Peyer's patch (tissue), 4 donors: ENCODE measurements at places on chromosomes 12 and 14. TPM values are rescaled to one million over a fixed set of nuclear protein-coding genes. Genes with fewer than 3 reads are reported as not detected.

DBX2 gene
- total RNA-seq, result not detected

- no peak for DNase-seq
- H3K4me1 ChIP-seq, result peaks cover 13% of the 10 kb centered on the region
- H3K27ac ChIP-seq, result no peak overlapping the region
These were observed 54.4 kb upstream of the KCNA1 start for GRCh38 chr12:4855121-4855924.

- H3K27ac ChIP-seq, result no peak overlapping the region
- no peaks in the 10 kb centered on the region for H3K27me3 ChIP-seq
- H3K36me3 ChIP-seq, result no peaks in the 10 kb centered on the region
- no peak for DNase-seq
- no peak overlapping the region for H3K4me3 ChIP-seq
- H3K4me1 ChIP-seq, result no peaks in the 10 kb centered on the region
These were observed 1487.0 kb upstream of the FLRT2 start for GRCh38 chr14:84042992-84043391.

- H3K4me3 ChIP-seq, result no peak overlapping the region
- no peaks in the 10 kb centered on the region for H3K27me3 ChIP-seq
- H3K27ac ChIP-seq, result no peak overlapping the region
- H3K36me3 ChIP-seq, result no peaks in the 10 kb centered on the region
- no peak for DNase-seq
These were observed 18.7 kb upstream of the CCDC91 start for GRCh38 chr12:28171356-28172060.

- H3K36me3 ChIP-seq, result no peaks in the 10 kb centered on the region
- DNase-seq, result no peak
- no peak overlapping the region for H3K27ac ChIP-seq
- no peaks in the 10 kb centered on the region for H3K27me3 ChIP-seq
- no peak overlapping the region for H3K4me3 ChIP-seq
- no peaks in the 10 kb centered on the region for H3K4me1 ChIP-seq
These were observed 24.4 kb upstream of the PTPRB start for GRCh38 chr12:70661466-70662161.

GRCh38 chr14:100114109-100114765, 45.2 kb downstream of the DEGS2 start:
- H3K4me1 ChIP-seq, result no peaks in the 10 kb centered on the region
- H3K36me3 ChIP-seq, result no peaks in the 10 kb centered on the region
- no peak overlapping the region for H3K27ac ChIP-seq
- DNase-seq, result no peak
- H3K27me3 ChIP-seq, result no peaks in the 10 kb centered on the region

DNA sequence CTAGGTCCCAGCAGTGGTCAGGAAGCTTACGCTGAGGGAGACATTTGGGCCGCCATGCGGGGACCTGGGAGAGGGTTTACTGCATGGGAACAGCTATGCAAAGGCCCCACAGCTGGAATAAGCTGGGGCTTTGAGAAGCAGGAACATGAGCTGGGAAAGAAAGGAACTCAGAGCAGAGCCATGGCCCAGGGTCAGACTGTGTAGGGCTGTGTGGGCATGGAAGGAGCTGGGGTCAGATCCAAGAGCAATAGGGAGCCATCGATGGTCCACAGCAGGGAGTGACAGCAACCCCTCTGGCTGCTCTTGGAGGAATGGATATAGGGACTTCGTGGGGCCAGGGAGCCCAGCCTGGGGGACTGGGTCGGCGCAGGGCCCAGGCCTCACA, 151.6 kb downstream of the ADGRD1 start:
- no peak overlapping the region for H3K4me3 ChIP-seq
- no peaks in the 10 kb centered on the region for H3K27me3 ChIP-seq
- no peaks in the 10 kb centered on the region for H3K36me3 ChIP-seq
- H3K27ac ChIP-seq, result no peak overlapping the region

PTGER2 gene
- total RNA-seq, result 6.4 TPM

DNA sequence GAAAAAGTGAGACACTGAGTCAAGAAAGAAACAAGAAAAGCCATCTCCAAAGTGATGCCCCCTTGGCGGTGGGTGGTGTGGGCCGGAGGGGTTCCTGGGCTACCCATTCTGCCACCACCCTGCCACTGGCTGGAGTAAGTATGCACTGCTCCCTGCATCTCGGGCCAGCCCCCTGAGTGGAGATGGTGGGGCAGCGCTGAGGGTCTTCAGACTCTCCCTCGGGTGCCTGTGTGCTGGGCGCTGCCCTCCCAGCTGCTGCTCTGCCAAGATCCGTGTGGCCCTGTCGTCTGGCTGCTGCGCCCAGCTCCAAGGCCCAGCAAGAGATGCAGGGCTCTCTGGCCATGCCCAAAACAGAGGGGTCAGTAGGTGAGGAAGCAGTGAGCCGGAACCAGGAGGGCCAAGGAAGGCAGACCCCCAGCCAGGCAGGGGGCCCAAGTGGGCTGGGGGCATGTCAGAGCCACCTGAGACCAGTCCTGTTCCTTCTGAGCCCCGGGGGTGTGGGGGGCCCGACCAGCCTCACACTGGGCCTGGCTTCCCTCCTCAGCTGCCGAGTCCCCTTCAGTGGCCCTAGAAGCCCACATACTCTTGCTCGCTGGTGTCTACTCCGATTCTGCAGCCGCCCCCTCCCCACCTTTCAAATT, 5.2 kb downstream of the GPR132 start:
- no peaks in the 10 kb centered on the region for H3K36me3 ChIP-seq
- H3K27me3 ChIP-seq, result no peaks in the 10 kb centered on the region
- no peaks in the 10 kb centered on the region for H3K4me1 ChIP-seq
- no peak overlapping the region for H3K4me3 ChIP-seq

GRCh38 chr12:87935216-87935615, 94.0 kb downstream of the C12orf50 start:
- no peak overlapping the region for H3K27ac ChIP-seq
- H3K27me3 ChIP-seq, result no peaks in the 10 kb centered on the region
- H3K36me3 ChIP-seq, result no peaks in the 10 kb centered on the region
- no peak overlapping the region for H3K4me3 ChIP-seq

- H3K27me3 ChIP-seq, result no peaks in the 10 kb centered on the region
- no peak overlapping the region for H3K27ac ChIP-seq
- no peak overlapping the region for H3K4me3 ChIP-seq
- no peaks in the 10 kb centered on the region for H3K36me3 ChIP-seq
These were observed 26.3 kb upstream of the TCP11L2 start for GRCh38 chr12:106276032-106276740.

DNA sequence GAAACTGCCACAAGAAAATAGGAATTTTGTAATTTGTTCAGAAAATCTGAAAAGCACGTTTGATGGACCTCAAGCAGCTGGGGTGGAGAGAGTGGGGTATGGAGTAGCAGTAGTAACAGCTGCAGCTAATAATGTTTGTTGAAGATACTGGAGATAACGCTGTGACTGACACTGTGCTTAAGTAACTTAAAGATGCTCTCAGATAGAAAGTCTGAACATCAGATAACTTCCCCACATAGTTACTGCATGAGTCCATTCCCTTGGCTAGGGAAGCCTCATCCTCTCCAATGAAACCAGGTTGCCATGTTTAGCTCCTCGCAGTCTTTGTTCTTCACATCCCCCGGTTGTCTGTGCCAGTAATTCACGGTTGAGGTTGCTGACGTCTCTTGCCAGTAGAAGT, 24.9 kb downstream of the RMST start:
- no peaks in the 10 kb centered on the region for H3K36me3 ChIP-seq
- H3K4me1 ChIP-seq, result no peaks in the 10 kb centered on the region
- no peak overlapping the region for H3K27ac ChIP-seq
- no peak overlapping the region for H3K4me3 ChIP-seq
- DNase-seq, result no peak
- H3K27me3 ChIP-seq, result no peaks in the 10 kb centered on the region

ENDOU gene
- not detected for total RNA-seq

AKAP6 gene
- total RNA-seq, result 10.7 TPM

DNA sequence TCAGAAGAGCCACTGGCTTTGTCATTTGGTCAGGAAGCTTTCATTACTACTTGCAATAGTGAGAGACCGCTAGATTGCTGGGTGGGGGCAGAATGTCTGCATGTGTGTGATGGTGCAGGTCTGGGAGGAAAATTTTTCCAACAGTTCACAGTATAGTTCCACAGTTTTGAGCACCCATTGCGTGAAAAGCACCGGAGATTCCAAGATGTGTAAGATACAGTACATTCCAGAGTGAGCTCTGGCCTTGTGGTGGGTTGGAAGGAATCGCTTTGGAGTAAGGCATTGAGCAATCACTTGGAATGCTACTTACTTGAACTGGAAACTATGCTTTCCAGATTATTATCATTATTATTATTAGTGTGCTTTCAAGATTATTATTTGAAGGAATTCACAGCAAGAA, 47.6 kb upstream of the FRMD6 start:
- no peak overlapping the region for H3K27ac ChIP-seq
- H3K4me1 ChIP-seq, result no peaks in the 10 kb centered on the region
- no peak for DNase-seq
- no peak overlapping the region for H3K4me3 ChIP-seq
- H3K27me3 ChIP-seq, result no peaks in the 10 kb centered on the region

DNA sequence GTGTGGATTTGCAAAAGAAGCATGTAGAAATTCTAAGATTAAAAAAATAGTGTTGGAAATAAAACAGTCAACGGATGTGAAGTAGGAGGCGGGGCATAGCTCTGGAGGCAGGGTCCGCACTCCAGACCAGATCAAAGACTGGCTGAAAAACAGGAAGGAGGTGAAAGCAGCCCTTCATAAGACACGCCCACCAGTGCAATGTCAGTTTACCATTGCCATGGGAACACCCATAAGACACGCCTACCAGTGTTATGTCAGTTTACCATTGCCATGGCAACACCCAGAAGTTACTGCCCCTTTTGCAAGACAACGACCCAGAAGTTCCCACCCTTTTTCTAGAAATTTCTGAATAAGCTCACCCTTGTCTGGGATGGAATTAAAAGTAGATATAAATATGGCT, 87.1 kb downstream of the FZD10 start:
- H3K27me3 ChIP-seq, result no peaks in the 10 kb centered on the region
- H3K4me1 ChIP-seq, result no peaks in the 10 kb centered on the region
- H3K4me3 ChIP-seq, result no peak overlapping the region
- no peak overlapping the region for H3K27ac ChIP-seq

DNA sequence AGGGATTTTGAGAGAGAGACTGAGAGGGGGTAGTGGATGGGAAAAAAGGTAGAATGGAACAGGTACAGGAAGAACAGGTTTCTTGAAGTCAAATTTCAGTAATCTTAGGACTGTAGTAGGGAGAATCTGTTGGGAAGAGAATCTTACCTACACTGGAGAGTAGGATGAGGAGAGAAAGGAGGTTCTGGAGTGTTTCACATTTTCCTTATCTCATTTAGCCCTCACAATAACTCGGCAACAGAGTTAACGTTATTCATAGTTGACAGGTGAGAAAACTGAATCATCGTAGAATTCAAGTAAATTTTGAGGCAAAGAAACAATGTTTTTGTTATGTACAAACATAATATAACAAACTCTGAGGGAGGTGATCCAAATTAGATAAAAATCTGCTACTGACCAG, 17.2 kb upstream of the STRN3 start:
- no peak for DNase-seq
- H3K27ac ChIP-seq, result no peak overlapping the region
- no peaks in the 10 kb centered on the region for H3K36me3 ChIP-seq
- no peak overlapping the region for H3K4me3 ChIP-seq

GRCh38 chr12:109467978-109468676, 9.0 kb downstream of the KCTD10 start:
- H3K27me3 ChIP-seq, result no peaks in the 10 kb centered on the region
- H3K27ac ChIP-seq, result no peak overlapping the region
- no peaks in the 10 kb centered on the region for H3K36me3 ChIP-seq
- no peak for DNase-seq

NPFF gene
- not detected for total RNA-seq

- H3K27ac ChIP-seq, result no peak overlapping the region
- H3K36me3 ChIP-seq, result no peaks in the 10 kb centered on the region
- H3K27me3 ChIP-seq, result no peaks in the 10 kb centered on the region
- no peaks in the 10 kb centered on the region for H3K4me1 ChIP-seq
- no peak for DNase-seq
- no peak overlapping the region for H3K4me3 ChIP-seq
These were observed 444.8 kb downstream of the ADAMTS20 start for GRCh38 chr12:43107026-43107775.

DNA sequence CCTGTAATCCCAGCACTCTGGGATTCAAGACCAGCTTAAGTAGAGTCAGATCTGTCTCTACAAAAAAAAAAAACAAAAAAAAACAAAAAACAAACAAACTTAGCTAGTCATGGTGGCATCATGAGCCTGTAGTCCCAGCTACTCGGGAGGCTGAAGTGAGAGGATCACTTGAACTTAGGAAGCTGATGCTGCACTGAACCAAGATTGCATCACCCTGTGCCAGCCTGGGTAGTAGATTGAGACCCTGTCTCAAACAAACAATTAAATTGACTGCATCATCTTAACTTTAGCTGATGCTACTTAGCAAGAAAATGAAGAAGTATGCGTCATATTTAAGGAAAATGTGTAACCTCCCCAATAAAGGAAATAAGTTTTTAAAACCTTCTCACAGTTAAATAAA, 136.6 kb upstream of the ATXN7L3B start:
- DNase-seq, result no peak
- H3K36me3 ChIP-seq, result no peaks in the 10 kb centered on the region
- H3K27me3 ChIP-seq, result no peaks in the 10 kb centered on the region
- no peak overlapping the region for H3K27ac ChIP-seq
- H3K4me1 ChIP-seq, result no peaks in the 10 kb centered on the region

ANKRD33 gene
- not detected for total RNA-seq

PMEL gene
- 2.5 TPM for total RNA-seq

TSPAN19 gene
- total RNA-seq, result not detected

DNA sequence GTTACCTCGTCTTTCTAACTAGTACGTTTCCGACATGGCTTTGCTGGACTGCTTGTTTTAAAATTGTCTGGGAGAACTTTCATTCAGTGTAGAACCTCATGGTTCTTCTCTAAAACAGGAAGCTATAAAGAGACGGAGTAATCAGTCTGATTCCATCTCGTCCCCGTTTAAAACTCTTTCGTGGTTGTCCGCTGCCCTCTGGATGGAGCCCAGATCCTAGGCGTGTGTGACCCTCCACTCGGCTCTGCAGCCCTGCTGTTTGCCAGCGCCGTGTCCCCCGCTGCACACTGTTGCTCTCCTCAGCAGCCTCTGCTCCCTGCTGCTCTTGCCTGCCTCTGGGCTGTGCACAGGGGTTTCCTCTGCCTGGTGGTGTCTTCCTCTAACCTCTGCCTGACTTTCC, 50.2 kb downstream of the SLC8B1 start:
- no peak overlapping the region for H3K4me3 ChIP-seq
- H3K27me3 ChIP-seq, result no peaks in the 10 kb centered on the region
- no peak overlapping the region for H3K27ac ChIP-seq
- no peaks in the 10 kb centered on the region for H3K36me3 ChIP-seq
- no peak for DNase-seq

METTL25 gene
- 11.4 TPM for total RNA-seq

- H3K36me3 ChIP-seq, result no peaks in the 10 kb centered on the region
- no peaks in the 10 kb centered on the region for H3K27me3 ChIP-seq
- H3K27ac ChIP-seq, result no peak overlapping the region
- no peaks in the 10 kb centered on the region for H3K4me1 ChIP-seq
- H3K4me3 ChIP-seq, result no peak overlapping the region
These were observed 244.2 kb upstream of the CLEC14A start for GRCh38 chr14:38500125-38500524.

- no peak for DNase-seq
- H3K27me3 ChIP-seq, result no peaks in the 10 kb centered on the region
- H3K4me1 ChIP-seq, result no peaks in the 10 kb centered on the region
- no peaks in the 10 kb centered on the region for H3K36me3 ChIP-seq
- no peak overlapping the region for H3K4me3 ChIP-seq
These were observed 4.9 kb downstream of the DUSP16 start for GRCh38 chr12:12557733-12558132.

GRCh38 chr12:53324113-53324778, 2.8 kb upstream of the AAAS start:
- peak overlapping the region; percentile 63 for H3K4me3 ChIP-seq
- peaks cover 29% of the 10 kb centered on the region for H3K4me1 ChIP-seq
- peaks cover 3% of the 10 kb centered on the region for H3K36me3 ChIP-seq

- H3K27ac ChIP-seq, result no peak overlapping the region
- no peaks in the 10 kb centered on the region for H3K36me3 ChIP-seq
- H3K4me3 ChIP-seq, result no peak overlapping the region
These were observed 406.9 kb downstream of the LRIG3 start for GRCh38 chr12:58513301-58513834.

TAS2R30 gene
- 12.9 TPM for total RNA-seq
